ENCODE measurements at places on chromosomes 5 and 9.
A peak's percentile ranks its signal among the peaks of the same experiment; 100 is the strongest.

GRCh38 chr9:33449715-33450114, 2.3 kb upstream of the AQP3 start:
- ATAC-seq: no peak

DNA sequence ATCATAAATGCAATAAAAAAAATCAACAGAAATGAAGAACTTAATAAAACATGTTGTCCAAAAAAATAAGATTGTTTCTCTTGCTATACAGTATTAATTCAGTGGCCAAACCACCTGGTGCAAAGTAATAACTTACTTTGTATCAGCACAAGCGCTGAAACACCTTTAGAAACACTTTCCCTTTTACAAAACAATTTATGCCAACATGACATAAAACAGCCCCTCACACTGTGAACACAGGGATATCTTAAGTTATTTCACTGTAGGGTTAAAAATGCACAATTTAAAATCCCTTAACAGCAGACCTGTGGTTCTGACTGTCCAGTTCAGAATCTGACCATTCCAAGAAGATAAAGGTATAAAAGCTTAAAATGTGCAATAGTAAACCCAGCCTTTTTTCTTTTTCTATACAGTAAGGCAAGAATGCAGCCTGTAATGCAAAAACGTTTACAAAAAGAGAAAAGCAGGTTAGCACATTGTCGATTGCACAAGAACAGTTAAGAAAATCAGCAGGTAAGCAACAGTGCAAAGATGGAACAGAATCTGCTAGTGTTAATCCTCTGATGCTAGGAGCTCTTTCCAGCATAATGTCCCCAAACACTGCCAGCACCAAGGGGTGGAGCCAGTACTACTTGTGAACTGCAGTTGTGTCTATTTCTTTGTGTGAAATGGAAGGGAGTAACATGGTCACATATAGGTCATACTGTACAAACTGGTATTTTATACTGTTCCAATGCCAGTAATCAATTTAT, 21.6 kb downstream of the RAB14 start:
- no peak for ATAC-seq

- ATAC-seq: no peak
Measured at GRCh38 chr9:99385215-99385614, 163.1 kb downstream of the SEC61B start.

DNA sequence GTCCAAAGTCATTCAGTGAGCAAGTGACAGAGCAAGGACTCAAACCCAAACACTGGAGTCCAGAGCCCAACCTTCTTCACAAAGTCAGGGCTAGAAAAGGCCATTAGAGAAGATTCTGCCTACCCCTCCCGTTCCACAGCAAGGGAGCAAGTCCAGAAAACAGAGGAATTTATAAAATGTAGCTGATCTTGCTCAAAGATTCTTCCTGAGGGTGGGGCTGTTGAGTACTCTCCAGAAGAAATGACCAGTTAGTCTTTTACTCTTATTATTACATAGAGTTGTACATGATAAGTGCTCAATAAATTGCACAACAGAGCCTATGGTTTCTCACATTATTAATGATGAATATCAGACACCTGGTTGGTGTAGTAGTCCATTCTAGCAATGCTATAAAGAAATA, 39.3 kb upstream of the HMHB1 start:
- no peak for ATAC-seq

GRCh38 chr9:130110166-130110565, 56.5 kb downstream of the GPR107 start:
- ATAC-seq: no peak

GRCh38 chr9:121633736-121634135, 17.7 kb upstream of the DAB2IP start:
- no peak for ATAC-seq

DNA sequence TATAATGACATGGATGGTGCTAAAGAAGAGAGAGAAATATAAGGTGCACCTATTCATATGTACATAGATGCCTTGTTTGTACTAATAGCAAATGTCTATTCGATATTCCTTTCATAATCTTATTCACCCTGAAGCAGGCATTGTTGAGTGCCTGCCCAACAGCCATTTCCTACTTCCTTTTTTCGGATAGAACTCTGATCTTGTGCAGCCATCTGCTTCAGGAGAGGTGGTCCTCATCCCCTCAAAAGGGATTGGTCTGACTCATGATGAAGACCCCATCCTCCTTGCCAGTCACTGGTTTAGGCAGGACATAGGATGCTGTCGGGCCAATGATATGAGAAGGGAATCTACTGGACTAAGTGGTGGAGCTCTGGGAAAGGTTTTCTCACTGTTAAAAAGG, 8.4 kb upstream of the RANBP3L start:
- ATAC-seq: no peak

- ATAC-seq: peak; percentile 46
Measured at GRCh38 chr5:16057277-16057676, 122.3 kb downstream of the MARCHF11 start.

DNA sequence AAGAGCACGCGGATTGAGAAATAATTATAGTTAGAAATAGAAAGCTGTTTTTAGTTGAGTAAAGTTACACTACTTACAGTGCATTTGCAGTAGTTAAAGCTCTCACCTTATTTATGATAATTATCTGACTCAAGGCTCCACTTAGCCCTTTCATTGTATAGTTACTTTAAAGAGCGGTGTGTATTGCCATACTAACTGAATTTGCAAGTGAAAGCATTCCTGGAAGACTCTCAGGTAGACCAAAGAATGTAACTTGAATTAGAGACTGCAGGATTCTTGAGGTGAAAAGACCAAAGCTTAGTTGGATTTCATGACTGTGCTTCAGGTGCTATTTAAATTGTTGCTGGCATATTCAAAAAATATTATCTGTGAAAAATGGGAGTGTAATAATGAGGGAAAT, 4.2 kb upstream of the RASA1 start:
- ATAC-seq: no peak

- ATAC-seq: no peak
Measured at GRCh38 chr5:96384353-96384752, 48.7 kb downstream of the PCSK1 start.

- ATAC-seq: no peak
Measured at GRCh38 chr5:72922422-72922821, 33.4 kb upstream of the FCHO2 start.

DNA sequence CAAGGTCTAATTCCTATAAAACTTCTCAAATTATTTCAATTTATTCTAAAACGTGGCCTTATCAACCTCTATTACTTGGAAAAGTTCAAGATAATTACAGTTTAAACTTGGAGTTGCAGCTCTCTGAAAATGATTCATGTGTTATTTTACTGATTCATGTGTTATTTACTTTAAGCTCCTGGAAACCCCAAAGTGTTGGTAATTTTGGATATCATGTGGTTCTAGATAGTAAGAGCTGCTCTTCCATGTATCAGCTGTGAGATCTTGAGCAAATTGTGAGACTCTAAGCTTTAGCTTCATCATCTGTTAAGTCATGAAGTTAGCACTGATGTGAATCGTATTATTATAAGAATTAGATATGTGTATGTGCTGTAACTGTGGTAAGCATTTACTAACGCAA, 749.2 kb downstream of the TLE4 start:
- ATAC-seq: no peak

- ATAC-seq: peak; percentile 10
Measured at GRCh38 chr9:107337676-107338590, 54.9 kb downstream of the RAD23B start.

DNA sequence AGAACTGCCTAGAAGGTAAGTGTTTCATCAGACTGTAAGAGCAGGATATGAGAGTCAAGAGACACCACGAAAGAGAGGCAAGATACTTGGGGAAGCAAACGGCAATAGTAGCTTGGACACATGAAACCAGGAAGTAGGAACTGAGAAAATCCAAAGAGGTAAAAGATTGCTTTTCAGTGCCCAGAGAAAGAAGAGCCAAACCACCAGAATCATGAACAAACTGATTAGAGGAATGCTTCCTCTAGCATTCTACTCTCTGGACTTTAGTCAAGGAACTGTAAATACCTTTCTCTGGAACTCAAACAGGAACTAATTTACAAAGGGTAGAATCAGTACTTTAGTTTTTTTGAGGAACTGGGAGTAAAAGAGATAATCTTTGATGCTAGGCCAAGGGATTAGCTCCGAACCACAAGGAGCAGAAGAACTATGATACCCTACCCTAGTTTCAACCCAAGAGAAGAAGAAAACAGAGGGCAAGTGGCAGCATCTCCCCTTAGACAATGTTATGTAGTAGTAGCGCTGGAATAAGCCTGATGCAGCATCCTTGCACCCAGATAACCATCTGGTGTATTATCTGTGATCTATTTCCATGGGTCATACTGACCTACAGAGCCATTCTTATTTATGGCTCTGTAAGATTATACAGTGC, 41.3 kb downstream of the EFCAB9 start:
- no peak for ATAC-seq

- ATAC-seq: no peak
Measured at GRCh38 chr5:38286002-38286401, 27.6 kb downstream of the EGFLAM start.

DNA sequence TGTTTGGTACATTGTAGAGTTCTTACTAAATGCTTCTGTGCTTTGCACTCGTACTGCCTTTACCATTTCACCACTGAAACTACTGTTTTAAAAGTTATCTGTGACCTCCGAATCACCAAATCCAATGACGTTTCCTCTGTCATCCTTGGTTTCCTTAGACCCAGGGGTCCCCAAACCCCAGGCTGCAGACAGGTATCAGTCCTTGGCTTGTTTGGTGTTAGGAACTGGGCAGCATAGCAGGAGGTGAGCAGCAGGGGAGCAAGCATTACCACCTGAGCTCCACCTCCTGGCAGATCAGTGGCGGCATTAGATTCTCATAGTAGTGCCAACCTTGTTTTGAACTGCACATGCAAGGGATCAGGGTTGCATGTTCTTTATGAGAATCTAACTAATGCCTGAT, 26.8 kb upstream of the APC start:
- ATAC-seq: no peak

GRCh38 chr5:149024477-149024876, 38.4 kb downstream of the SH3TC2 start:
- ATAC-seq: no peak

- no peak for ATAC-seq
Measured at GRCh38 chr5:141843156-141843927, 34.9 kb downstream of the PCDH1 start.

DNA sequence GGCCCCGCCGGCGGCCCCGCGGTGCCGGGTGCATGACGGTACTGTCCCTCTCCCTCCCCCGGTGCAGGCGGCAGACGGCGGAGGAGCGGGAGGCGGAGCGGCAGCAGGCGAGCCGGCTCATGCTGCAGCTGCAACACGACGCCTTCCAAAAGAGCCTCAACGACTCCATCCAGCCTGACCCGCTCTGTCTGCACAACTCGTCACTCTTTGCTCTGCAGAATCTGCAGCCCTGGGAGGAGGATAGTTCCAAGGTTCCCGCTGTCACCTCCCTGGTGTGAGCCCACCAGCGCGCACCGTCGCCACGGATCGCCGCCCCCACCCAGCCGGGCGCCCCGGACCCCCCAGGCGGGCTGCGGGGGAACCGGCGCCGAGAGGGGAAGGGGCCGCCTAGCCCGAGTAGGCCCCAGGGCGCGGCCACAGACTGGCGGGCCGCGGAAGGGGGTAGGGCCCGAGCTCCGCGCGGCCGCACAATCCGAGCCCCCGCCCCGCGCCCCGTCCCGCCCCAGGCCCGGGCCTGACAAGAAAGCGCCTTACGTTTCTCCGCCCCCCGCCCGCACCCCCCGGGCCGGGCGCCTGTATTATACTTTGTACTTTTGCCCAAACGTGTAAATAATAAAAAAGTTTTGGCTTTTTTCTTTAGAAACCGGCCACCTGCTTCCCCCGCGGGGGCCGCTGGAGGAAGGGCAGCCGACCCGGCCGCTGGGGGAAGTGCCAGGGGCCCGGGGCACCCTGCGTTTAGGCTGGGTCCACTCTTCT, 2.5 kb downstream of the TLX3 start:
- peak; percentile 63 for ATAC-seq

GRCh38 chr5:36741128-36741527, 134.7 kb downstream of the SLC1A3 start:
- ATAC-seq: no peak

GRCh38 chr5:73626814-73627313, 868 bp downstream of the ARHGEF28 start:
- ATAC-seq: no peak

DNA sequence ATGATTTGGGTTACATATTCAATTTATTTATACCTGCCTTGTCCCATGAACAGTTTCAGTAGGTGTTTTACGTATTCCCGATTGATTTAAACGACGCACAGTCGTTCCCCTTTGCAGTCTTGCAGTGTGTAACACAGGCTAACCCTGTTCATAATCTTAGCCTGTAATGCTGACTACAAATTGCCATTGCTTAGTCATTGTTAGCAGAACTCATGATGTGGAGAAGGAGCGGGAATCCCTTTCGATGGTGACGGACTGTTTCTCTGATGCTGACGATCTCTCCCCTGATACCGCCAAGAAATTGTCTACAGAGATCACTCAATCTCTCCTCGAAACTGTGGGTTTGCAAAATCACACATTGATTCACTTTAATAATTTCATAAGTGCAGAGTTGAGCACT, 93.2 kb downstream of the MRPL36 start:
- no peak for ATAC-seq

DNA sequence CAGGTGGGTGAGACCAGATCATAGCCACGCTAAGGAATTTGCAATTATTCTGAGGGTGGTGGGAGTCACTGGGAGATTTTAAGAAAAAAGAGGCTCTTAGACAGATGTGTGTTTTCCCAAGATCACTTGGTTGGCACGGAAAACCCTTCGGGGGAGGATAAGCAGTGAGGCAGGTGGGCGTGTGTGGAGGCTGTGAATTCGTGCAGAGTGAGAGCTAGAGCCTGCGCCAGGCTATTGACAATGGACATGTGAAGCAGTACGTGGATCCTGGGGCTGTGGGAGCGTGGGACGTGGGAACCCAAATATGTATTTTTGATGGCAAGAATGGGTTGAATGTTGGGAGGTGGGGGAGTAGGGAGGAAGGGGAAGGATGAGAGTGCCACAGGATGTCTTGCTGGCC, 19.4 kb downstream of the MVB12B start:
- ATAC-seq: no peak

GRCh38 chr9:120931231-120932085, 4.9 kb upstream of the TRAF1 start:
- ATAC-seq: no peak

DNA sequence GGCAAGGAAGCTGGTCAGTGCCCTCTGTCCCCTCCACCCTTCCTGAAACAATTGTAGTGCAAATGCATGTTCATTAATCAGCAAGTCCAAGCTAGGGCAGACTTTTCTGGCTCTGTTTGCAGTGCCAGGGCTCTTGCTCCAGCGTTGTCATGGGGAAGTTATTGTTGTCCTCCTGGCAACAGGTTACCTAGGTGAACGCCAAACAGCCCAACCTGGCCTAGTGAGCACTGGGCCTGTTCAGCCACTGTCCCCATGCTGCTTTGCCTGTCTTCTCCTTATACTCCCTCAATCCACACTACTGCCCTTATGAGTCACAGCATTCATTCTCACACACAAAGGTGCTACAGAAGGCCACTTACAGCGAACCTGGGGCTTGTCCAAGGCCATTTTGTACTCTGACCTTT, 34.5 kb upstream of the GLIS3 start:
- ATAC-seq: peak; percentile 86

- ATAC-seq: no peak
Measured at GRCh38 chr5:141743866-141744272, 61.8 kb upstream of the ARAP3 start.

DNA sequence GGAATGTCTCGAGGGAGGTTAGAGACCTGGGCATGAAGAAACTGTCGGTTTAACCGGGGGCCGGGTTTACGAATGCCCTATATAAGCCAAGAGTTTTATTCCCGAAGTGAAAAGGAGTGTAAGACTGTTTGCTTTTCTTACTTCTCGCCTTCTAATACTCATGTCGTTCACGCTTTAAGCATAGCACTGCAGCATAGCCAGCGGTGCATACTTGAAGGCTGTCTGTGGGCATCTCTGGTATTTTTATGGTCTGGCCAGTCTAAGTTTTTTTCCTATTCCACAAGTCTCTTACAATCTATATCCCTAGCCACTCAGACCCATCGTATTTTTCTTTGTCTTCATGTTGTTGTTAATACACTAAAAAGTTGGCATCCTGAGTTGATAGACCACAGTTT, 1.2 kb downstream of the UHRF2 start:
- peak; percentile 6 for ATAC-seq

Data from motor neuron (in vitro differentiated cells).